Renal cortex interstitium (tissue), 15 donors: ENCODE measurements at places on chromosomes 7 and 10. TPM values are rescaled to one million over a fixed set of nuclear protein-coding genes. Genes with fewer than 3 reads are reported as not detected.

DNA sequence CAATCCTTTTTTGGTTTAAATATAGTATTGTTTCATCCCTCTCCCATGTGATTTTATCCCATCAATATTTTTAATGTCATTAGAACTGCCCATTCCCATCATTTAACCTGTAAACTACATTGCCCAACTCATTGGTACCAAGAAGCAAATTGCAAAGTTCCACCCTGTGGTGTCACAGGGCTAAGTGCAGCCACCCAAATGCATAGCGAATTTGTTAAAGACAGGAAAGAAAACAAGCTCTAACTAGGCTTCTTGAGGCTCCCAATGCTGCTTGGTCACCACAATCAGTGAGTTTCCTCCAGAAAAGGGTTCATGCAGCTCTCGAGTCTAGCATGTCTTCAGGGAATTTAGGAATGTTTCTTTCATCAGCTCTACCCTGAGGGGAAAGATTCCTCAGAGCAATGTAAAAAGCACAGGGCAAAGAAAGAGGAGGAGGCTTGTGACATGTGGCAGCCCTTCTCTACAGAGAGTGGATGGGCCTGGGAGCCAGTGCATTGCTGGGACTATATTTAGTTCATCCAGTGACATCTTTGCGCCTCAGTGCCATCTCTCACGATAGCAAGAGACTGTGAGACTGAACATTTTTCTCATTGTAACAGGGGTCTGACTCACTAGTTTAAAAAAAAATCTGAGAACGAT lies 58.1 kb downstream of the CAV1 start:
- DNase-seq = no peak

- no peak for DNase-seq
These were observed 35.8 kb upstream of the GNAI1 start for GRCh38 chr7:80098795-80099194.

- no peak for DNase-seq
These were observed 16.5 kb downstream of the ANLN start for GRCh38 chr7:36406156-36406555.

Gene CUX1
- polyA plus RNA-seq = 98.0 TPM

Gene DOCK1
- 62.5 TPM for polyA plus RNA-seq
